NCI-H1417 treated with DMSO at 0.1 percent for 48 hours (cell line): ENCODE measurements at places on chromosomes 5 and 9.

- DNase-seq: no peak
Measured at GRCh38 chr5:132459983-132460838, 30.4 kb downstream of the IRF1 start.

DNA sequence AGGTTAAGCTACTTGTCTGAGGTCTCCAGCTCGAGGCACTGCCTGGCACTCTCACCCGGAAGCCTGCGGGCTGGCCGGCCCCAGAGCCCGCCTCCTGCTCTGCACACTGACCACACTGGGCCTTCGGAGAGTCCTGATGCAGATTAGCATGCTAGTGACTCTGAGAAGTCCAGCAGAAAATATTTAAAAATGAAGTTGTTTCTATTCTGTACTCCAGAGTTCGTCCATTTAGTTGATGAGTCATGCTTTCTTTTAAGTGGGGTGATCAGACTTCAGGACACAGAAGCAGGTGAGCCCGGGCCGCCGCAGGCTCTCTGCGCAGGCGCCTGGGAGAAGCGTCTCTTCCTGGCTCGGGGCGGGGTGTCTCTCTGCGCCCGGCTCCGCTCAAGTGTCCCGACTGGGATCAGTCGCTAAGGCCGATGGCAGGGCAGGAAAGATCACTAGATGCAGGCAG, 32.5 kb downstream of the FAM240B start:
- no peak for DNase-seq

GRCh38 chr5:643811-644271, 31.7 kb downstream of the CEP72 start:
- no peak for DNase-seq

DNA sequence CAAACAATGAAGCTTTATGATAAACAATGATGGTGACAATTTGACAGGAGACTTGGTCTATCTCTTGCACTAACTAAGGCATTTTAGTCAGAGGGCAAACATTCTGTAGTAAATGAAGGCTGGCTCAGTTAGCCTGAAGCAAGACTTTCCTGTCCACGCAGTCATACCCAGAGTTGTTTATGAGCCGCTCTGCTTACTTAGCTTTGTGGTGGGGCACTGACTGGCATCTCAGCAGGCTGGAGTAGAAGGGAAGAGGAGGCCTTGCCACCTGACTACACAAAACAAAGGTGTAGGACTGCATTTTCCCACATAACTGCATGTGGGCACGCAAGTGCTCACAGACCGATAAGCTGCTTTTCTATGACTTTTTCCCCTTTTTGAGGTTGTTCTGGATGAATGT, 133.7 kb upstream of the EPB41L4A start:
- DNase-seq: no peak

- DNase-seq: no peak
Measured at GRCh38 chr9:127505396-127506116, 54.2 kb downstream of the LRSAM1 start.
